ENCODE measurements at places on chromosomes 13 and 19. TPM values are rescaled to one million over a fixed set of nuclear protein-coding genes. Genes with fewer than 3 reads are reported as not detected.

The PRR20D gene
- total RNA-seq: not detected

GRCh38 chr13:35500144-35500543 lies 23.7 kb upstream of the MAB21L1 start:
- DNase-seq: no peak

DNA sequence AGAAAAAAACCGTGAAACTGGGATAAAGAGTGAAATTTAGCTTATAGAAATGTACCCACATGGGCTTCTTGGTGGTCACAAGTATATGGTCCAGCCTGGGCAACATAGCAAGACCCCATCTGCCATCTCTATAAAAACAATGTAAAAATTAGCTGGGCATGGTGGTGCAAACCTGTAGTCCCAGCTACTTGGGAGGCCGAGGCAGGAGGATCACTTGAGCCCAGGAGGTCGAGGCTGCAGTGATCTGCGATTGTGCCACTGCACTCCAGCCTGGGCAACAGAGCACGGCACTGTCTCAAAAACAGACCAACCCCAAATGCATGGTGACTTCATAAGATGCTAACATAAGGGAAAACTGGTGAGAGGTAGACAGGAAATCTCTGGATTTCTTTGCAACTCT lies 54.4 kb downstream of the GNG7 start:
- no peak for DNase-seq

The ZNF776 gene
- 12.9 TPM for total RNA-seq

GRCh38 chr13:30173303-30173610 lies 134.1 kb downstream of the KATNAL1 start:
- DNase-seq: no peak

GRCh38 chr19:38845374-38846024 lies 4.3 kb downstream of the HNRNPL start:
- no peak for DNase-seq

- no peak for DNase-seq
Measured at GRCh38 chr13:51524312-51524711, 60.0 kb upstream of the WDFY2 start.

GRCh38 chr13:21458813-21459701 lies at the start of gene ZDHHC20:
TSS of gene ZDHHC20 (minus strand) at chr13:21459303. CDS start at chr13:21459171, 132 bp downstream.
- peak; percentile 92 for DNase-seq

DNA sequence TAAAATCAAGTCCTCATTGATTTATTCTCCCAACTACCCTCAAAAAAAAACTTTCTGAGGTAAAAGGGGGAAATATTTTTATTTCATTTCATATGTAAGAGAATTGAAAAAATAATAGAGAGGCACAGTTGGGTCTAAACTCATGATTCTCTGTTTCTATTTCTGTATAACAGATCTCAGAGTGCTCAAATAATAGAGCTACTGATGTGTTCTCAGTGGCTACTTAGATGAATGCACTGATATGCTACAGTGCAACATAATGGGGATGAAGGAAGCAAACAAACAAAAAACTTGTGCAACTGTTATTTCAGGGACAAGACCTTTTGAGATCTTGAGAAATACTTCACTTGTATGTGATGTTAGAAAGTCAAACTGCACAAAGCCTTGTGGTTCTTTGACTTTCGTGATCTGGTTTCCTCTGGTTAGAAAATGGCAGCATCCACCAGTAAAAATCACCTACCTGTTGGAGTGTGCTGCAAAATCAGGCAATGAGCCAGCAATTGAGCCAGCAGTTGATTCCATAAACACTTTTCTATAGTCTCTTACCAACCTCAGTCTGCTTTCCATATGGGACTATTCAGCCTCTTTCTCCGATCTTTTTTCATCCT lies 9.7 kb upstream of the DACH1 start:
- DNase-seq: no peak

- no peak for DNase-seq
Measured at GRCh38 chr13:81757348-81757970, 1416.5 kb upstream of the SPRY2 start.

GRCh38 chr13:102769679-102770078 lies 3.9 kb downstream of the TEX30 start:
- DNase-seq: no peak

DNA sequence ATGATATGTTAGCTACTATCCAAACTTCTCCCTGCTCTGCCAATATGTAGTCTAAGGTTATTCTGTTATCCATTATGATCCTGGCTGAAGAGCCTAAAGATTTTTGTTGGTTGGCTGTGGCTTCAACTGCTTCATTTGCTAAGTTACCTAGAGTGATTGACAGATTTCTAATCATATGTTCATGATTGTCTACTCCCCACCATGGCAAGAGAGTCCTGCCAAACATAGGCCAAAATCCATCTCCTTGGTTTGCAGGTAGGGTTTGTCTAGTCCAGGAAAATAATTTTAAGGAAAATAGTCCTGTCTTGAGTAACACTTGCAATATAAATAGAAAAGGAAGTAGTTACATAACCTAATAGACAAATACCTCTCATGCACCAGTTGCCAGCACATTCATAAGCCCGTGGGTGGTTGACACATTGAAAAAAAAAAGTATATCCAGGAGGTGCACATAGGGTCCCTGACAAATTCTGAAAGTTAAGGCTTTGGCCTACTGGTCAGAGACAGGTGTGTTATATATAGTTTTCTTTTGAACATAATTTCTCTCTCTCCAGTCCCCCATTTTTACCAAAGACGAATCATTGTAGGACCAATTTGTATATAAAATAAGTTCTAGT lies 5.4 kb upstream of the CBY2 start:
- DNase-seq: no peak

- no peak for DNase-seq
Measured at GRCh38 chr13:44574466-44574855, 1.7 kb downstream of the TSC22D1 start.

The CGB3 gene
- total RNA-seq: not detected

- no peak for DNase-seq
Measured at GRCh38 chr13:104372095-104372655, 1306.0 kb upstream of the SLC10A2 start.

All from left ventricle myocardium inferior (tissue), 1 donor.